NCI-H2029 (cell line): ENCODE measurements at places on chromosomes 3 and 15.

GRCh38 chr3:36457667-36458066 is 77.4 kb downstream of the STAC start:
- no peak for DNase-seq

- peak; percentile 0 for DNase-seq
These were observed 25.5 kb upstream of the SNRPA1 start for GRCh38 chr15:101320501-101321052.

- DNase-seq, result no peak
These were observed 10.7 kb downstream of the RBM15B start for GRCh38 chr3:51401735-51402134.

GRCh38 chr15:56099311-56099710 is 105.9 kb upstream of the NEDD4 start:
- DNase-seq, result no peak

DNA sequence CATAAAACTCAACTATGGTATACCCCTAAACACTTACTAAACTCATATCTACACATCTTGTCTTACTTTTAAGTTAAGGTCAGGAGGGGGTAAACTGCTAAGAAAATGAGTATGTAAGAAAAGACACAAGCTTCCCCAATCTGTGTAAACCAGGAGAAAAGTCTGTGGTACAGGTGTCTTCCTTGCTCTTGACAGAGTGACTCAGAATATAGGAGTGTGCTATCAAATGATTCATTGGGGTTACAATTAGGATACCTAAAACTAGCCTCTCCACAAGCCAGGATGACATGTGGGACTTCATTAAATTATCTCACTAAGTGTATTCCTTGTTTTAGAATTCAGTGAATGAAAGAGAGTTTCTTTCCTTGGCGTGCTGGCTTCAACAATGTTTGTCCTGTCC is 274.8 kb downstream of the BBX start:
- no peak for DNase-seq

GRCh38 chr15:64634027-64634426 is 141.4 kb downstream of the RBPMS2 start:
- DNase-seq, result no peak

- no peak for DNase-seq
These were observed 52.4 kb upstream of the SRGAP3 start for GRCh38 chr3:9301798-9302197.
